AG08396 (cell line): ENCODE measurements at places on chromosomes 6 and 20.

DNA sequence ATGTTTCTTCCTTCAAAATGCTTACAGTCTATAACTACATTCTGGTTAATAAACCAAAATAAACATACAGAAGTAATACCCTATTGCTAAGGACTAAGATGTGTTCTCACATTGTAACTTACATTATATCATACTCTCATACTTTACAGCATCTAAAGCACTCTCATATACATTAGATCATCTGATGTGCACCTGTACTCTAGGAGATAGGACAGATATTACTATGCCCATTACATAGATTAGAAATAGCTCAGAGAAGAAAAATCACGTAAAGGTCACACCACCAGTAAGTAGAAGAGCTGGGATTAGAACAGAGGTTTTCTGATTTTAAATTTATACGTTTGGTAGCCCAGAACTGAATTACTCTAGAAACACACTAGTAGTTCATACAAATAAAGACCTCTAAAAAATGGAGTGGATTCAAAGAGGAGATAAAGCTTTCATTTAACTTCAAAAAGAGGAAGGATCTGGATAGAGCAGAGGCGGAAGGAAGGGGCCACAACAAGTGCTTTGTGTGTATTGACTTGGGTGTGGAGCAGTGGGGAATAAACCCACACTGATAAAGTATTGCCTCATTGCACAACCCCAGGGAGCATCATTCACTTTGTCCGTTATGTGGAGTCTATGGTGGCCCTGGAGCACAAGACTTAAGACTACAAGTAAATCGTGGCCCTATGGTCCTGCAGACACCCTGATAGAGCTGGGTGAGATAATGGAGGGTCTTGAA lies 30.9 kb downstream of the SLC2A12 start:
- DNase-seq, result no peak

- DNase-seq, result no peak
These were observed 78.6 kb upstream of the SLC22A16 start for GRCh38 chr6:110554966-110555460.

DNA sequence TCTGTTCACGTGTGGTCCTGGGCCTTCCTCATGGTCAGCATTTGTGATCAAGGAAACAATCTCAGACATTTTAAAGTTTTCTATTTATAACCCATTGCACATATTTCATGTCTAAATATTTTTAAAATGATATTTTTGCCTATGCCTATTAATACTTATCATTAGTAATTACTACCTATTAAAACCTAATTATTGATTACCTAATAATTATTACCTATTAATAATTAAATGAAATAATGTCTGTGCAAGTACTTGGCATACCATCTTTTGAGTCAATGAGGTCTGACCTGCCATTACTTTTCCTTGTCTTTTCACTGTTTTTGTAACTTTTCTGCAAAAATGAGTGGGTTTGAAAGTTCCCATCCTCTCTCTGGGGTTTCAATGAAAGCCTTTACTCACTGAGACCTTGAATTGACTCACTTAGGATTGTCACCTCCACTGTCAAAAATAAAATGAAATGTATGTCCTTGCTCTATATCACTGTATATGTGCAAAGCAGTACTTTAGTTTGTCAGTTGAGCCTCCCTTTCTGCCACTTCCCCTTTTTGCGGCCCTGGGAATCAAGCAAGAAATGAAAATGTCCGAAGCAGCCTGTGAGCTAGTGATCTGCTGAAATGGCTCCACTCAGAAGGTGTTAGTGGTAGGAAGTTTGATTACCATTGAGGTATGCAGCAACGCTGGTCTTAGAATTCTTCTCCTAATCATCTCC lies 87.8 kb downstream of the L3MBTL3 start:
- no peak for DNase-seq

- DNase-seq, result no peak
These were observed 37.2 kb downstream of the ZNF341 start for GRCh38 chr20:33769043-33769442.

- no peak for DNase-seq
These were observed 29.5 kb upstream of the SALL4 start for GRCh38 chr20:51831866-51832265.

GRCh38 chr20:61661025-61661424 lies 404.7 kb downstream of the TAF4 start:
- DNase-seq, result no peak

DNA sequence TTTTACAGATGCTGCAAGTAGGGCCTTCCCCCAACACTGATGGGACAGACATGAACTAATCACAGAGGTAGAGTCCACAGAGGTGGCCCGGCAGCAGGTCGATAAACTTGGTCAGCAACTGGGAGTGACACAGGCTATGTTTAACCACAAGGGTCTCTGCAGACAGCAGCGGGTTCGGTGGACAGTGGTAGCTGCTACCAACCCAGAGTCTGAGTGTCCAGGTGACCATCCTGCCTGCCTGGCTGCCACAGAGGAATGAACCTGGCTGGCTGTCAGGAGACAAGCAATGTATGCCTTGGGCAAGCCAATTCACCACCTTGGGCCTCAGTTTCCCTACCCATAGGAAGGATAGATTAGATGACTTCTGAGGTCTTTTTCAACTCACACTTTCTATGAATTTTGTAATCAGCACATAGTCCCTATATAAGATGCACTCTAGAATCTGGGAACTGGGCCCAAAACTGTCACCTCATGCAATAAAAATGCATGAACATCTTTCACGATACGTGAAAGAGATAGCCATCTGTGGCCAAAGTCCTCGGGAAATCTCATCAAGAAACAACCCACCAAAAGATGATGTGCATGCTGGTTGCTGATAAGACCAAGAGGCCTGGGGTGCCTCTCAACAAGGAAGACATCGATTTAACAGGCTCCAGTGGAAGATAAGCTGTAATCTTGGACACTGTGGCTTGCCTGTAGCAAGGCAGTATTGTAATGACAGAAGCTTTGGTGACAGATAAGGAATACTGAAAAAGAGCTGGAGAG lies 30.5 kb downstream of the MDGA1 start:
- no peak for DNase-seq

- DNase-seq, result no peak
These were observed 57.6 kb upstream of the UNC93A start for GRCh38 chr6:167233490-167233889.

- no peak for DNase-seq
These were observed 194.1 kb downstream of the OGFRL1 start for GRCh38 chr6:71482742-71483141.

DNA sequence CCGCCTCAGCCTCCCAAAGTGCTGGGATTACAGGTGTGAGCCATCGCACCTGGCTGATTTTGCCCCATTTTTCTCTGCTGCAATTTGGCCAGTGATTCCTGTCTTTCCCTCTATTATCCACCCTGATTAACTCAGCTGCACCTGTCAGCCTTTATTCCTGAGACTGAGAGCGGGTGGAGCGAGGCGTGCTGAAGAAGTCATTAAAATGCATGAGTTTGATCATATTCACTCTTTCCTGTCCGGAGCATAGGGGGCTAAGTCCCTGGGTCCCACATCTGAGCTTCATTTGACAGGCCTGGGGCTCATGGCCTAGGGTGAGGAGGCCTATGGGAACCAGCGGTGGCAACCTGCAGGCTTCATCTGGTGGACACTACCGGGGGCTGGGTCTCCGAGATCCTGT lies 25.7 kb upstream of the CTNNBL1 start:
- no peak for DNase-seq

- no peak for DNase-seq
These were observed 534.2 kb upstream of the GJE1 start for GRCh38 chr6:141598487-141598886.

DNA sequence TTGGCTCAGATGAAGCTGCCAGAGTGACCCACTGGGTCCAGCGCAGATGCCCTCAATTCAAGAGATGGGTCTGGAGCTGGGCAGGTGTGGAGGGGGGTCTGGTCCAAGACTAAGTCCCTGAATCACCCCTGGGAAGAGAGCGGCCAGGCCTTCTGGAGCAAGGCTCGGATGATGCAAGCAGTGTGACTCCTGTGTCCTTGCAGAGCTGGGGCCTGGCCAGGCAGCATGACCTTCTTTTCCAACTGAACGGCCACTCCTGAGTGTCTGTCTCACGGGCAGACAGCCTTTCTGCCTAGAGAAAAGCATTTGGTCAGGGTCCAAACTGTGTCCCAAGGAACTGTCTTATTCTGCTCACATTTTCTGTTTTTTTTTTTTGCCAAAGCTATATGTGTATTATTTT lies 42.6 kb upstream of the FNDC1 start:
- no peak for DNase-seq

- DNase-seq, result no peak
These were observed 64.7 kb upstream of the MTHFD1L start for GRCh38 chr6:150800674-150801314.

- no peak for DNase-seq
These were observed 81.5 kb downstream of the RREB1 start for GRCh38 chr6:7189101-7189758.

DNA sequence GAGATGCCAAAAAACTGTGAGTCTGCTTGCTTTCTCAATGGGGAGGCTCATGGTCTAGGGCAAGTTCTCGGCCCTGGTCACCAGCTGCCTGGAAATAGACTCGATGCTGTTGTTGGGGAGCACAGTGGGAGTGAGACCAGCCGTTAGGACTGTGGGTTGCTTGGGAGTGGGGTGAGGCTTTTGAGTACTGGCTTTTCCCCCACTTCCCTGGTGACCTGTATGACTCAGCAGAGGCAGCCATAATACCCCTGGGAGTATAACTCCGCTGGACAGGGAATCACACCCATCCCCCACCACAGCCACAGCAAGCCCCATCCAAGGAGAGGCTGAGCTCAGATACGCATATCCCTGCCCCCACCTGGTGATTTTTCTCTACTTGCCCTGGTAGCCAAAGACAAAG lies 48.9 kb upstream of the OGFRL1 start:
- no peak for DNase-seq

DNA sequence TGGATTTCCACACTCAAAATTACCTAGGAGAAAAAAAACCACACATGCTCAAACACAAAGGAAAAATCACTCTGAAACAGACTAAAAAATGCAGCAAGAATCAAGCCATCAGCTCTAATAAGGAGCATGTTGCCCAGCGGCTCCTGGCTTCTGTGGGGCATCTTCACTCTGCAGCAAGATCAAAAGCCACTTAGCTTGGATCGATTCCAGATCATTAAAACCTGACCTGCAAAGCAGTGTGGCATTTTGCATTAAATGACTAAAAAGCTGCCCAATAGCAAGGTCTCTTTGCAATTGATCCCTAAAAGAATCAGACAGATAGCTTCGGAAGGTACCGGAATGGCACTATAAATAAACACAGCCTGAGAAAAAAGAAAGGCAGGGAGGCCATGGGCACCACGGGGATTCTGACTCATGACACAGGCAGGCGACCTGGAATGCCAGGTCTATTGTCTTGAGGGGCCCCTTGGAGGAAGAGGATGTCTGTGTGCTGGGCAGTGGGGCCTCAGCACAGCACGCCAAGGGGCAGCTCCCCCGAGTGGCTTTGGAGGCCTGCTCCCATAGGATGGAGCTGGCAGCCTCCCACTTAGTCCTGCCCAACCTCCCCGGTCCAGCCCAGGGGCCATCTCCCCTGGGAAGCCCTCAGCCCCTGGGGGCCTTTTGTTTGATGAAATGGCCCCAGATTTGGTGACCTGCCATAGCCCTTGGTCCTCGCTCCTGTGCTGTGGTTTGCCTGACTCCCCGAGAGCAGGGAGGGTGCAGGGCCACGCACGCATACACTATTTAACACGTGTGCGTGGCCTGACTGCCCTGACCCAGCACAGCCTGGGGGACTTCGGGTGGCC lies 7.6 kb downstream of the LEMD2 start:
- peak; percentile 60 for DNase-seq

DNA sequence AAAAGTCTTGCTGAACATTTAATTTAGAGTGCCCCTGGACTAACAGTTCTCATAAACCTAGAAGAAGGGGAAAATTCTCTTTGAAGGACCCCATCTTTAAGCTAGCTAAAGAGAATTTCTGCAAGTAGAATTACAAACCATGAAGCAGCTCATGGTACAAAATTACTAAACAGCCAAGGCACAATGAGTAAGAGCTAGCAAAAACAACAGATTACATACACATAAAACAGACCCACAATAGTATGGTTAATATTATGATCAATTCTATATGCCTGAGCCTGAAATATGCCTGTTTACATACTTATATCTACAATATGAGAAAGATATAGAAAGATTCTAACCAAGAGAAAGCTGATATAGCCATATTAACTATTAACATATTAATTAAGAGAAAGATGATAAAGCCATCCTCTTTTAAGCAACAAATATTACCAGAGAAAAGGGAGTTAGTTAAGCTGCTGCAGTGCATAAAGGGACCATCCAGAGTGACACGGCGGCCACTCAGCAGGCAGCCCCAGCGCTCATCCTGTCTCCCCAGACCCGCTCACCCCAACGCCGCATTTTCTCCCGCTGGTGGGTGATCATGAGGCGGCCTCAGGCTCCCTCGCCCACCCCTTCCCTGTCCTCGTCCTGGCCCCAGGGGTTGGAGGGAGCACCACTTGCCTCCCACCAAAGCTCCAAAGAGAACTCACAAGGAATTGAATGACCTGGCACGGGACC lies 98.4 kb upstream of the CARMIL1 start:
- no peak for DNase-seq

- no peak for DNase-seq
These were observed 222.6 kb downstream of the OTOR start for GRCh38 chr20:16970776-16971175.
